Chondrocyte (in vitro differentiated cells): ENCODE measurements at places on chromosomes 1 and 21. TPM values are rescaled to one million over a fixed set of nuclear protein-coding genes. Genes with fewer than 3 reads are reported as not detected.

DNA sequence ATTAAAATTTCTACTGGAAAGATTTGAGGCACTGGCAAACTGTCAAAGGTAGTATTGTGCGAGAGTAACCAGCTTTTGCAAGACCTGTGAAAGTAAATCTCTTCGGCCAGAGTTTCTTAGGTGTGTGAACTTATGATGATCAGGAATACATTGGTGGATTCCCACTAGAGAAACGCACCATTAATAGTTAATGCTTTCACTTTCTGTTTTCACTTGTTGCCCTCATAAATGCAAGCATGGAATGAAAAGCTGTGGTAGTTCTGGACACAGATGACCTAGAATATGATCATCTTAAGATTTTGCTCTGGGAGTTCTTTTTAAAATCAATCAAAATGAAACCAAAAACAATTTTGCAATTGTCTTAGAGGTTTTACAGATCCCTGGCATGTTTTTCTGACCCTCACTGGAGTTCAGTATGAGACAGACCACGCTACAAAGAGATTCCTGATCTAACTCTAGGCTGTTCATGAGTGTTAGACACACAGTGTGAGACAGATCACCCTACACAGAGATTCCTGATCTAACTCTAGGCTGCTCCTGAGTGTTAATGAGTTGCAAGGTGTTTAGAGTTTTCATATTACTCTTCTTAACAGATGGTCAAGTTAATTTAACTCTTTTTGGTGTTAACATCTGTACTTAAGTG is 98.8 kb downstream of the SDCCAG8 start:
- no peaks in the 10 kb centered on the region for H3K27me3 ChIP-seq
- no peak overlapping the region for H3K27ac ChIP-seq
- no peak for DNase-seq
- H3K4me3 ChIP-seq: no peak overlapping the region
- peaks cover 5% of the 10 kb centered on the region for H3K36me3 ChIP-seq

DNA sequence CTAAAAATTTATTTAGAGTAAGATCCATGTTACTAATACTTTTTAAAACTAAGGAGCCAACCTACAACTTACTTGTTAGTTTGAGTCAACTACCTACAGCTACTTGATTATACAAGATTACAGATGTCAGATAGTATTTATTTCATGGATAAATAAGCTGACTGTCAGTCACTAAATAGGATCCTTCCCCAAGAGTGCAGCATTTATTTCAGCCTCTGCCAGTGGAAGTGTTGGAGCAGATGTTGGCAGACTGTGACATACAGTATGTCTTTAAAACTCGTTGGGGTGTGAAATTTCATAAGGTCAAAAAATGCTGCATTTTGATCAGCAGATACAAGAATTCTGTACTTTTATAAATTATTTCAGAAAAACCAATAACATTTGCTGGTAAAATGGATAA is 156.2 kb downstream of the AKT3 start:
- no peak for DNase-seq
- H3K36me3 ChIP-seq: peaks cover 11% of the 10 kb centered on the region
- no peak overlapping the region for H3K27ac ChIP-seq
- H3K27me3 ChIP-seq: no peaks in the 10 kb centered on the region
- no peak overlapping the region for H3K4me3 ChIP-seq

DNA sequence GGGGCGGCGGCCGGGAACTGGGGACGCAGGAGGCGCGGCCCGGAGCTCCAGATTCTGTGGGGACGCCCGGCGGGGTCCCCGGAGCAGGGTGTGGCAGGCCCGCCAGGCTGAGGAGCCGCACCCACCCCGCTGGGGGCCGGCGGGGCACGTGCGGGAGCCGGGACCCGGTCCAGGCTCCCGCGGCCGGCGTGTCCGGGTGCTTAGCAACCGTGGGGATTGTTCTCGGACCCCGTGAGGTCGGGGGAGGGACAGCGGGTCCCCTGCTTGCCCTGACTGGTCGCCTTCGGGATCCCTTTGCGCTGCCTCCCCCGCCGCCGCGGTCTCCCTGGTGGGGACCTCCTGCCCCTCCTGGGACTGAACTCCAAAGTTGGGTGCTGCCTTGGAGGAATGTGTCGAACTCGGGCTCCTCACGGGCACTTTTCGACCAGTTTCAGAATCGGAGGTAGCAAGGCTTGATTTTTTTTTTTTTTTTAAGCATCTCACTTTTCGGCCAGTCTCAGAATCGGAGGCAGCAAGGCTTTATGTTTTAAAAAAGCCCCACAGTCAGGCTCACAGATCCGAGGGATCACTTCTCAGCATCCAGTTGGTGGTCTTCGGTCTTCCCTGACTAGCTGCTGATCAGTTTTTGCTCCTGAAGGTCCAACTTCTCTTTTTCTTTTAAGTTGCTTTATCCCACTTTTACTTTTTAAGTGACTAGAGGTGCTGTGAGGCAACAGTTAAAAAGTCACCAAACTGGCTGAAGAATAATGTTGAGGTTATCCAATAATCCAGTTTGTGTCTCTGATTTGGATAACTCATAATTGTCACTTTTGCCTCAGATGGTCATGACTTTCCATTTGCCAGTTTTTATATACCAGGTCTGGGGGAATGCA is 648 bp downstream of the FAM76A start:
- peaks cover 22% of the 10 kb centered on the region for H3K4me1 ChIP-seq
- peak overlapping the region; percentile 91 for H3K27ac ChIP-seq
- peak overlapping the region; percentile 80 for H3K4me3 ChIP-seq
- DNase-seq: peak; percentile 90
- H3K27me3 ChIP-seq: no peaks in the 10 kb centered on the region
- peaks cover 7% of the 10 kb centered on the region for H3K36me3 ChIP-seq

GRCh38 chr1:163303561-163303960 is 18.2 kb upstream of the NUF2 start:
- H3K4me3 ChIP-seq: no peak overlapping the region
- H3K27me3 ChIP-seq: no peaks in the 10 kb centered on the region
- DNase-seq: no peak
- peaks cover 4% of the 10 kb centered on the region for H3K4me1 ChIP-seq
- H3K36me3 ChIP-seq: no peaks in the 10 kb centered on the region
- H3K27ac ChIP-seq: no peak overlapping the region

- no peaks in the 10 kb centered on the region for H3K36me3 ChIP-seq
- no peak overlapping the region for H3K4me3 ChIP-seq
- no peak for DNase-seq
- no peaks in the 10 kb centered on the region for H3K4me1 ChIP-seq
- no peaks in the 10 kb centered on the region for H3K27me3 ChIP-seq
- no peak overlapping the region for H3K27ac ChIP-seq
Measured at GRCh38 chr1:186960861-186961260, 132.1 kb downstream of the PLA2G4A start.

DNA sequence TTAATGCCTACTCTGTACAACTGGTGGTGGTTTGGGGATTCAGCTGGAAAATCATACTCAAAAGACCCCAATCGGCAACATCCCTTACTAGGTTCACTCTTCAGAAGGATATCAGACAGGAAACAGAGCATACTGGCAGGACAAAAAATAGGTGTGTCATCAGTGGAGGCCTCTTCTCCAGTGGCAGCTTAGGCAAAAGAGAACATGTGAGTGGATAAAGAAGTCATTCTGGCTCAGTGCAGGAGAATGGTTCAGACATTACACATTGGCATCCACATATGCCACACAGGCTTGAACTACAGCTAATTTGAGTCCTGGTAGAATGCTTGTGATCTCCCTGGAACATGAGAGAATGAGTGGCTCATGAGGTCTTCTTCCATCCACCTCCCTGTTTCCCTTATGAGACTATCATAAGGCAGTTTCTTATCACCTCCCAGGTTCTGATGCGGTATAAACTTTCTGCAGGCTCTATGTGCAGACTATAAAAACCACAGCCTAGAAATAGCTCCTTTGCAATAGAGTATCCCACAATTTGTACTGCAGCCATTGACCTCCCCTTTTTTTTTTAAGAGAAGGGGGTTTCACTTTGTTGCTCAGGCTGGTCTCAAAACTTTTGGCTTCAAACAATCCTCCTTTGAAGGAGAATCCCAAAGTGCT is 24.7 kb downstream of the VAMP4 start:
- H3K27me3 ChIP-seq: no peaks in the 10 kb centered on the region
- no peak overlapping the region for H3K27ac ChIP-seq
- no peak for DNase-seq
- no peaks in the 10 kb centered on the region for H3K4me1 ChIP-seq
- H3K36me3 ChIP-seq: peaks cover 2% of the 10 kb centered on the region

- H3K36me3 ChIP-seq: peaks cover 1% of the 10 kb centered on the region
- peaks cover 45% of the 10 kb centered on the region for H3K4me1 ChIP-seq
- H3K27ac ChIP-seq: peak overlapping the region; percentile 68
- no peaks in the 10 kb centered on the region for H3K27me3 ChIP-seq
- no peak for DNase-seq
- H3K4me3 ChIP-seq: no peak overlapping the region
Measured at GRCh38 chr1:180157108-180157507, 2.4 kb downstream of the QSOX1 start.

GRCh38 chr1:48750109-48750508 is 26.6 kb downstream of the BEND5 start:
- no peaks in the 10 kb centered on the region for H3K27me3 ChIP-seq
- no peak overlapping the region for H3K27ac ChIP-seq
- peaks cover 3% of the 10 kb centered on the region for H3K36me3 ChIP-seq
- DNase-seq: no peak
- H3K4me3 ChIP-seq: no peak overlapping the region

Gene SLC16A4
- total RNA-seq: 16.5 to 23.9 TPM (median 17.0 TPM) in 3 replicates

Gene ZBTB8A
- total RNA-seq: 11.8 to 13.2 TPM (median 12.7 TPM) in 3 replicates

Gene MROH7
- 0.15 TPM in 1 of 3 replicates, not detected in the others for total RNA-seq

Gene HSD3B1
- not detected in 3 replicates for total RNA-seq

Gene BSND
- not detected in 3 replicates for total RNA-seq
